Progenitor cell of endocrine pancreas (in vitro differentiated cells): ENCODE measurements at places on chromosomes 12 and 14.

- no peaks in the 10 kb centered on the region for H3K36me3 ChIP-seq
- H3K4me1 ChIP-seq = peaks cover 1% of the 10 kb centered on the region
Observed at GRCh38 chr12:115461401-115461800, 777.4 kb upstream of the TBX3 start.

DNA sequence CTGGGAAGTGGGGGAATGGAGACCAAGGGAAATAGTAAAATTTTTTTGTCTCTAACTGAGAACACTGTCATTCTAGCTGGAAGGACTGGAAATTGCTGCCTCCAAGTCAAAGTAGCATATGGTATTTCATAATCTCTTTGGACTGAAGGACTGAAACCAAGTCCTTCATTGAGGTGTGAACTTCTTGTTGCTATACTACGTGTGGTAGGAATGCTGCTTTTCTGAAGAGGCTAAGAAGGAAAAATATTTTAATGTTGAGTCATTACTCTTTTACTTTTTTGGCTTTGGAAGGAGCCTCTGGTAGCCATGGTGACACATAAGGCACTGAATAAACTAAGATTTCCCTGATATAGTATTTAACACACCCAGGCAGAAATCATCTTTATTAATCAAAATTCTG is 465.4 kb downstream of the NPAS3 start:
- no peak overlapping the region for H3K4me3 ChIP-seq
- no peak for DNase-seq
- H3K27me3 ChIP-seq = no peaks in the 10 kb centered on the region

- DNase-seq = no peak
- H3K4me1 ChIP-seq = peaks cover 49% of the 10 kb centered on the region
- peak overlapping the region; percentile 5 for H3K4me3 ChIP-seq
- H3K27ac ChIP-seq = peak overlapping the region; percentile 87
Observed at GRCh38 chr12:32309811-32310736, 89.3 kb upstream of the FGD4 start.

DNA sequence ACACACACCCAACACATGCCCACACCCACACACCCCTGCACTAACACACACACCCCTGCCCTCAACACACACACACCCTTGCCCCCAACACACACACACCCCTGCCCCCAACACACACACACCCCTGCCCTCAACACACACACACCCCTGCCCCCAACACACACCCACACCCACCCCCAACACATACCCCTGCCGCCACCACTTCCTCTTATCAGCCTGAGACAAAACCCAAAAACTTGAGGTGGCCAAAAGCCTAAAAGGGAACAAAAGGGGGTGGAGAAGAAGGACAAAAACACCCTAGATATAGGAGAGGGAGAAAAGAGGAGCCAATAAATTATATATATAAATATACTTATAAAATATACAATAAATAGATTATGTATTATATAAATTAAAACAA is 9.1 kb upstream of the DEGS2 start:
- no peaks in the 10 kb centered on the region for H3K36me3 ChIP-seq
- peaks cover 20% of the 10 kb centered on the region for H3K27me3 ChIP-seq
- H3K4me3 ChIP-seq = no peak overlapping the region
- no peaks in the 10 kb centered on the region for H3K4me1 ChIP-seq
- DNase-seq = no peak

GRCh38 chr12:47507221-47507620 is 198.6 kb downstream of the RPAP3 start:
- H3K4me1 ChIP-seq = no peaks in the 10 kb centered on the region
- DNase-seq = no peak
- H3K4me3 ChIP-seq = no peak overlapping the region
- peaks cover 3% of the 10 kb centered on the region for H3K27me3 ChIP-seq

- no peak for DNase-seq
- H3K4me1 ChIP-seq = no peaks in the 10 kb centered on the region
- no peaks in the 10 kb centered on the region for H3K27me3 ChIP-seq
- H3K36me3 ChIP-seq = peaks cover 1% of the 10 kb centered on the region
- no peak overlapping the region for H3K27ac ChIP-seq
Observed at GRCh38 chr12:90124289-90124688, 415.7 kb upstream of the ATP2B1 start.

DNA sequence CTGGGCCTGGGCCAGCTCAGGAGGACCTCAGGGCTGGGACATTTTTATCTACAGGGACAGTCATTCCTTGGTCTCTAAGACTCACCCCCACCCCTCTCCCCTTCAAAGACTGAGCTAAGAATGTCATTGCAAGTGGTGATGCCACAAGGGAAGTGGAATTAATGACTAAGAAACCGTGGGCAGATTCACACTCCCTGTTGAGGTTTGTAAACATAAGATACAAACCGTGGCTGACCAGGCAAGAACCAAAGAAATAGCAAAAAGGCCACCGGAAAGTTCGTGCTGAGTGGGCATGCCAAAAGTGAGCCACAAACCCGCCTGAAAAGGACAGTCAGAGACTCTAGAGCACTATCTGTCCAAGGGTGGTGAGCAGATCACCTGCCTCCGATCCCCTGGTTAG is 25.7 kb downstream of the NUAK1 start:
- no peaks in the 10 kb centered on the region for H3K36me3 ChIP-seq
- DNase-seq = no peak
- no peak overlapping the region for H3K27ac ChIP-seq

GRCh38 chr12:69167648-69168165 is 71.7 kb upstream of the CPSF6 start:
- no peaks in the 10 kb centered on the region for H3K36me3 ChIP-seq
- H3K4me3 ChIP-seq = no peak overlapping the region
- peaks cover 6% of the 10 kb centered on the region for H3K27me3 ChIP-seq

GRCh38 chr12:64610079-64610659 is at the start of gene RASSF3:
TSS of gene RASSF3 (plus strand) at chr12:64610495. CDS start at chr12:64610633, 138 bp downstream.
- H3K36me3 ChIP-seq = no peaks in the 10 kb centered on the region
- H3K4me3 ChIP-seq = peak within 1 kb of the TSS; percentile 89
- peak; percentile 56 for DNase-seq
- no peaks in the 10 kb centered on the region for H3K27me3 ChIP-seq
- peaks cover 15% of the 10 kb centered on the region for H3K4me1 ChIP-seq

GRCh38 chr12:96670334-96670899 is 181.0 kb downstream of the CFAP54 start:
- H3K4me3 ChIP-seq = no peak overlapping the region
- no peak for DNase-seq
- no peak overlapping the region for H3K27ac ChIP-seq

DNA sequence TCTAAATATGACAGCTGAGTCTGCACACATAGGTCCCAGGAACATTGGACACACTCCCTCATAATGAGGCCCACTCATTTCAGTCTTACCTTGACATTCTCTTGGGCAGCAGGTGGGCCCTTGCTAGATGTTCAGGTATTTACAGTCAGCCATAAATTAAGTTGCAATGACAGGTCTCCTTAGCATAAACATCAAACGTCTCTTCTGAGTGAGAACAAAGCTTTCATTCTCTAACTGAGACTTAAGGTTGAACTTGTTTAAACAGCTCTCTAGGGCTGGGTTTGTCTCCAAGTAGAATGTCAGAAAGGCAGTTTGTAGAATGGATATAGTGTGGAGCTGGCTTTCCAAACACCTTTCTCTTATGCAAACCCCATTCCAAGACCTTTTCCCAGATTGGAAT is 10.3 kb downstream of the ACVR1B start:
- H3K36me3 ChIP-seq = peaks cover 44% of the 10 kb centered on the region
- no peak for DNase-seq

DNA sequence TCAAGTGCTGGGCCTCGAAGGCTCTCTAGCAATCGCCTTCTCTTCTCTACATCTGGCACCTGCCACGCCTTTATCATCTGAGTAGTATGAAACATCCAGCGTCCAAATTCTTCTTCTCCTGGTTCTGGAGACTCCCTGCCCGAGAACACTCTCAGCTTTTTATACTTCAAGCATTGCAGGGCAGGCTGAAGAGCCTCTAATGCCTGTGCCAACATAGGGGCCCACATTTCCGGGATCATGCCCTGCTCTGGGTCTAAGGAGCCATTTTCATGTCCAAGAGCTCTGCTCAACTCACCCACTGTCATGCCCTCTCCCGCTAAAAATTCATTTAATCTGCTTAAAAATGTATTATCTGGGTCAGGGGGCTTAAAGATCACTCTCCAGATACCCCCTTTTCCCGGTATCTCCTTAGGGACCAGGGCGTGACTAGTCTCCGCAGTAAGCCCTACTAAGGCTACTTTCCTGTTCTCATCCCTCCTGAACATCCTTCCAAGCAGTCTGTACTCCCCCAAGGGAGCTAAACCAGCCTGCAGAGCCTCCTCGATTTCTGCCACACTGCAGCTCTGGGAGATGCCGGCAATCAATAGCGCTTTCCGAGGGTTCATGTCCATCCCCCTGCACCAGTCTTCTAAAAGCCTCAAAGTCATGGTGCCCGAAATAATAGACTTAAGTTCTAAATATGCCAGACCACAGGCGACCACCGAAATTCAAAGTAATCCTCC is 940 bp downstream of the MOAP1 start:
- peaks cover 3% of the 10 kb centered on the region for H3K36me3 ChIP-seq
- peaks cover 16% of the 10 kb centered on the region for H3K4me1 ChIP-seq
- no peaks in the 10 kb centered on the region for H3K27me3 ChIP-seq
- H3K4me3 ChIP-seq = peak overlapping the region; percentile 87
- H3K27ac ChIP-seq = peak overlapping the region; percentile 94

DNA sequence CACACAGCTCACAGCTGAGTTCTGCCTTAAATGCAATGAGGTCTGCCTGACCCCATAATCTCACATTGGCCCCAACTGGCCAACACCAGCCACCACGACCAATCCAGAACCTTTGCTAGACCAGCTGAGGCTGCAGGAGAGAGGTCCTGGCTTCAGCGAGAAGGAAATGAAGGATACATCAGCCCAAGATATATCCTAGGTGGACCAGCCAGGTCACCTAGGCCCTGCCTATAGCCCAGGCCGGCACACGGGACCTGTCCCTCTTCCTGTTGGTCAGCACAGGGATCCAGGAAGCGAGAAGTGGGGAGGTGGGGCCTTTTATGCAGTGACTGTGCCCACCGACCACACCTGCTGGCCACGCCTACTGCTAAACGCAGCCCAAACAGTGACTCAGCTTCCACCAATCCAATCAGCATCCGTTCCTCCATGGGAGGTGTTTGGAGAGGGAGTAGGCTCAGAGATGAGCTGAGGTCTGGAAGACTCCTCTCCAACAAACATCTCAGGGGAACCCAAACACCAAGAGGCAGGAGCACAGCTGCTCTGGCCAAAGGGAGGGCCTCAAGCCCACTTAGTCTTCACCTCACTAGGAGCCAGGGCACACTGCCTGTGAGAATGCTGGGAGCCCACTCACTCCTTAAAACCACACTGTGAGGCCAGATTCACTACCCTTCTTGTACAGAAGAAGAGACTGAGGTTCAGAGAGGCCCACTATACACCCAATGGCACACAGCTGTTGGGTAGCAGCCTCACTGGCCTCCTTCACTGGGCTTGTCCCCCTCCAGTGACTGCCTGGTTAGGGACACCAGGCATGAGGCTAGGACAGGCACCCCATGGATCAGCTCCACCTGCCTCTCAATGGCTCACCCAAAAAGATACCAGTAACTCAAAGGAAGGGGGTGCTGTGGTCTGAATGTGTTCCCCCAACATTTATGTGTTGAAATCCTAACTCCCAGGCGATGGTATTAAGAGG is 51.3 kb upstream of the PPP2R5C start:
- peaks cover 7% of the 10 kb centered on the region for H3K27me3 ChIP-seq
- no peak overlapping the region for H3K4me3 ChIP-seq
- no peak for DNase-seq

GRCh38 chr12:84058136-84058535 is 854.5 kb downstream of the SLC6A15 start:
- no peak for DNase-seq
- no peak overlapping the region for H3K4me3 ChIP-seq
- H3K27ac ChIP-seq = no peak overlapping the region
- H3K27me3 ChIP-seq = no peaks in the 10 kb centered on the region
- no peaks in the 10 kb centered on the region for H3K36me3 ChIP-seq
- no peaks in the 10 kb centered on the region for H3K4me1 ChIP-seq

DNA sequence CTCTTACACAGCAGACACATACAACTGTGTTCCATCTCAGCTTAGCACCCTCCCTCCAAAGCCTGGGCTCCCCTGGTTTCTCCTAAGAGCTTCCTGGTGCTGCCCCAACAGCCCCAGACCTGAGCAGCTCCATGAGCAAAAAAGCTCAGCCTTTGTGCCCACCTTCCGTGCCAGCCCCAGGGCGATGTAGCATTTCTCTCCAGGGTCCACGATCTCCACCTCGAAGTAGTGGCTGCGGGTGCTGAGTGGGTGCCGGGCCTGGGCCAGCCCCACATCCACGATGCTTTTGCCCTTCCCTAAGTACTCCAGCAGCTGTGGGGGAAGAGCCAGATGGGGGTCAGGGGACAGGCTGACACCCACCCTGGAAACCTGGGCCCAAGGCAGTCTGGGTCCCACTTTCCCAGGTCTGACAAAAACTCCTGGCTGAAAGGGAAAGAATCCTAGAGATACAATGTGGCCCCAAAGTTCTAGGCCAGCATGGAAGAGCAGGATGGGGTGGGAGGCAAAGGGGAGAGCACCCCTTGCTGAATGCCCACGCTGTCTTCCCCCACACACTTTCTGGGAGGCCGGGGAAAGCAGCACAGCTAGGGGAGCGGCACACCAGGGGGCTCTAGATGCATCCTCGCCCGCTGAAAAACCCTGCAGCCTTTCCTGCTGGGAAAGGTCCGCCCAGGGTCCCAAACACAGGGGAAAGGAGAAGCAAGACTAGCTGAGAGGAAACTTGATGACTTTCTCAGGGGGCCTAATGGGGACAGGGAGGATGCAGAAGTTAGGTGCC is 11.0 kb downstream of the SPRYD3 start:
- H3K36me3 ChIP-seq = peaks cover 15% of the 10 kb centered on the region
- no peaks in the 10 kb centered on the region for H3K27me3 ChIP-seq
- peaks cover 15% of the 10 kb centered on the region for H3K4me1 ChIP-seq
- H3K4me3 ChIP-seq = no peak overlapping the region
- no peak overlapping the region for H3K27ac ChIP-seq

DNA sequence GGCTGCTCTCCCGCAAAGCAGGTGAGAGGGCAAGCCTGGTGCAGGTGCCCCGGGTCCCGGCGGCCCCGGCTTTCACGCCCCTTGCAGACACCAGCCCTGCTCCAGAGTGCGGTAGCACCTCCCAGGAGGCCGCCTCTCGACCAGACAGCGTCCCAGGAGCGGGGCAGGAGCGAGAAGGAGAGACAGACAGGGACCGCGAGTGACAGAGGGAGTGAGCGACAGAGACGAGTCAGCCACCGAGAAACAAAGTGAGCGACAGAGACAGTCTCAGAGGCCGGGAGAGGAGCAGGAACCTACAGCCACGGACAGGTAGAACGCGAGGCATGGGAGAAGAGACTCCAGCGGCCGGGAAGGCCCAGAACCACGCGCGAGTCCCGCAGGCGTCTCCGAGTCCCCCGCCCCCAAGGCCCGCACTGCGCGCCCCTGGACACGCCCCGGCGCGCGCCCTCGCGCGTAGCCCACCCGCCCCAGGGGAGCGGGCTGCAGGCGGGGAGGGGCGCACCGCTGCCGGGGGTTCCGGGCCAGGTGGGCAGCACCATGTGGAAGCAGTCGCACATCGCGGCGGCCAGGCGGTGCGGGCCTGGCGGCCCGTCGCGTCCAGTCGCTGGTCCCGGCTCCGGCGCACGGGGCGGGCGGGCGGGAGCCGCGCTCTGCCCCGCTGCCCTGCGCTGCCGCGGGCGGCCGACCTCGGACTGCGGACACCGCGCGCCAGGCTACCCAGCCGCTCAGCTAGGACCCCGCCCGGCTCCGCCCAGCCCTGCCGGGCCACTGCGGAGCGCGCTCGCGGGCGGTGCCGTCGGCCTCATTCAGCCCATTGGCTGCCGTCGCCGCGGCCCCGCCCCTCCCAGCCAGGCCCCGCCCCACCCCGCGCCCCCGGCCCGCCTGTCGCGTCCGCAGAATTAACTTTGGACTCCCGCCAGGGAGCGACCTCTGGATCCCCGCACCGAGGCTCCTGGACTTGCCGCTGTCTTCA is at the start of gene AHNAK2:
TSS of gene AHNAK2 (minus strand) at position 694 of the 973 bp plus-strand sequence. CDS start at position 557, 137 bp downstream.
- no peaks in the 10 kb centered on the region for H3K36me3 ChIP-seq
- H3K27me3 ChIP-seq = peaks cover 48% of the 10 kb centered on the region
- H3K4me3 ChIP-seq = peak within 1 kb of the TSS; percentile 77
- peaks cover 6% of the 10 kb centered on the region for H3K4me1 ChIP-seq
- peak; percentile 73 for DNase-seq
